ENCODE measurements at places on chromosomes 4 and X. TPM values are rescaled to one million over a fixed set of nuclear protein-coding genes. Genes with fewer than 3 reads are reported as not detected.
A peak's percentile ranks its signal among the peaks of the same experiment; 100 is the strongest.

DNA sequence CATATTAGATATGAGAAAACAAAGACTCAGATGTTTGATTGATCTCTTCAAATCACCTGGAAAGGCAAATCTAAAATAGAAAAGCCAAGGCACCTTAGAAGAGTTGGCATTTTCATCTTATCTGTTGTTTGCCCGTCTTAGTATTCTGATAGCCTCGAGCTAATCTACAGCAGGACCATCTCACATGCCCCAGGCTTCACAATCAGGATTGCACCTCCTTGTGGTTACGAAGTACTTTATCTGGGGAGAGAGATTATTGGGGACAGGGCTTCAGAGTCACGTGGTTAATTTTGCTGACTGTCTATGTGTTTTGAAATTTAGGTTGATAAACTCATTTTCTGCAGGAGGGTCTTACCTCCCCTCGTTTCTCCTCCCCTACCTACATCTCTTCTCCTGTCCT is 313.1 kb upstream of the ANXA10 start:
- H3K4me1 ChIP-seq = no peaks in the 10 kb centered on the region
- H3K36me3 ChIP-seq = no peaks in the 10 kb centered on the region
- no peak overlapping the region for H3K4me3 ChIP-seq
- no peak for DNase-seq
- no peaks in the 10 kb centered on the region for H3K27me3 ChIP-seq
- H3K27ac ChIP-seq = no peak overlapping the region

DNA sequence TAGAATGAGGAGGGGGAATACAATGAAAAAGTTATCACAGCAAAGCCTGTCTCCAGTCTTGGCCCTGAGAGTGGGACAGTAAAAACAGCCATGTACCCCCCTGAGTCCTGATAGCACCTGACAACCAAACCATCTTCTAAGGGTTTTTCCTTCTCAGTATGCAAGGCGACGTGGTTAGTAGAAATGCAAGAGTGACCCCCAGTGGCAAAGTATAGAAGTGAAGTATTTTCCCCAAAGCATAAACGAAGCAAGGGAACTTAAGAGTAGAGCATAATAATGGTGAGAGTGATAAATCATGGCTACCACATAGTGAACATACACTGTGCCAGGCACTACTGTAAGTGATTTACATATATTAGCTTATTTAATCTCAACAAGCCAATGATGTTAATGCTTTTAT is 52.8 kb downstream of the FAM47C start:
- no peak overlapping the region for H3K27ac ChIP-seq
- no peak for DNase-seq
- H3K4me1 ChIP-seq = no peaks in the 10 kb centered on the region
- no peak overlapping the region for H3K4me3 ChIP-seq
- H3K36me3 ChIP-seq = no peaks in the 10 kb centered on the region

- H3K36me3 ChIP-seq = no peaks in the 10 kb centered on the region
- H3K27me3 ChIP-seq = no peaks in the 10 kb centered on the region
- peak overlapping the region; percentile 49 for H3K4me3 ChIP-seq
- DNase-seq = no peak
- no peaks in the 10 kb centered on the region for H3K4me1 ChIP-seq
- H3K27ac ChIP-seq = peak overlapping the region; percentile 30
These were observed 12.3 kb downstream of the RPL9 start for GRCh38 chr4:39446483-39446841.

DNA sequence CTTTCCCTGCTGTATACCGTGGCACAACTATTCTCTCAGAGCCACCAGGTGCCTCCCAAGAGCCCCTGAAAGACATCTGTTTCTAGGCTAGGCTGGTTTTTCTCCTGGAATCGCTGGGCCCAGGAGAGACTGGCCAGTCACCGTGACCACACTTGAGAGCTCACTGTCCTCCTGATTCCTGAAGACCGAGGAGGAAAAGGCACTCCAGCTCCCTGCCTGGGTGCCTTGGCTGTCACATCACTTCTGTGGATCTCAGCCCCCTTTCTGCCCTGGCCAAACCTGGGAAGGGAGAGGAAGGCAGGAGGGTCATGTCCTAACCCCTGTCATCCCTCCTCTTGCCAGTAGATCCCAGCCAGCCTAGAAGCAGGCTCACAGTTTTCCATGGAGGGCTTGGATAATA is 54.7 kb upstream of the LAS1L start:
- peaks cover 47% of the 10 kb centered on the region for H3K27me3 ChIP-seq
- no peak for DNase-seq
- H3K4me1 ChIP-seq = no peaks in the 10 kb centered on the region
- no peaks in the 10 kb centered on the region for H3K36me3 ChIP-seq

- H3K27ac ChIP-seq = no peak overlapping the region
- H3K4me1 ChIP-seq = no peaks in the 10 kb centered on the region
- no peak overlapping the region for H3K4me3 ChIP-seq
- DNase-seq = no peak
- no peaks in the 10 kb centered on the region for H3K36me3 ChIP-seq
These were observed 157.6 kb downstream of the SH3KBP1 start for GRCh38 chrX:19729761-19730160.

DNA sequence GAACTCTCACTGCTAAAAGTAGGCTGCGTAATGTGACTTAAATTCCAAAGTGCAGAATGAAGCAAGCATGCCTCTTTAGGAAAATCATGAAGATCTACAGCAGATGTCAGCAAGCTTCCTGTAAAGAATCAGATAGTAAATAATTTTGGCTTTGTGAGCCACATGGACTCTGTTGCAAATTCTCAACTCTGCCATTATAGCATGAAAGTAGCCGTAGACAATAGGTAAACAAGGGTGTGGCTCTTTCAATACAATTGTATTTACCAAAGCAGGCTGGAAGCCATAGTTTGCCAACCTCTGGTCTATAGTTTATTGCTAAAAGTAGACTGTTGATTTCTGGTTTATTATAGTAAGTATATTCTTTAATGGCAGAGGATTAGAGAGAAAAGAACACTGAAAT is 80.3 kb upstream of the FAM9B start:
- H3K36me3 ChIP-seq = no peaks in the 10 kb centered on the region
- no peak overlapping the region for H3K27ac ChIP-seq
- no peak for DNase-seq
- H3K4me3 ChIP-seq = no peak overlapping the region
- no peaks in the 10 kb centered on the region for H3K27me3 ChIP-seq

GRCh38 chr4:37597034-37597433 is 89.1 kb downstream of the RELL1 start:
- H3K27ac ChIP-seq = no peak overlapping the region
- H3K27me3 ChIP-seq = no peaks in the 10 kb centered on the region
- no peak overlapping the region for H3K4me3 ChIP-seq

DNA sequence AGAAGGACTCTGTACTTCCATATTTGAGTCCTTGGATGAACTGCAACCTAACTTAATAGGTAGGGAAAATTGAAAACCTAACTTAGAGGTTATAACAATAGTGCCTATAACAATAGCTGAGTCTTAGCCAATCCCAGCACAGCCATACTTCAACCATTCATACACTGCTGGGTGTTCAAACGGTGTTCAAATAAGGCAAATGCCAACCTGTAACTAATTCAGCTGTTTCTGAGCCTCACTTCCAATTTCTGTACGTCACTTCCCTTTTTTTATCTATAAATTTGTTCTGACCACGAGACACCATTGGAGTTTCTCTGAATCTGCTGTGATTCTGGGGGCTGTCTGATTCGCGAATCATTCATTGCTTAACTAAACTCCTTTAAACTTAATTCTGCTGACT is 9.6 kb upstream of the GRSF1 start:
- no peak overlapping the region for H3K4me3 ChIP-seq
- no peaks in the 10 kb centered on the region for H3K27me3 ChIP-seq

GRCh38 chrX:97685753-97686152 is 802.0 kb downstream of the RPA4 start:
- H3K4me1 ChIP-seq = no peaks in the 10 kb centered on the region
- no peak overlapping the region for H3K4me3 ChIP-seq
- H3K27me3 ChIP-seq = peaks cover 36% of the 10 kb centered on the region
- no peaks in the 10 kb centered on the region for H3K36me3 ChIP-seq
- no peak for DNase-seq
- no peak overlapping the region for H3K27ac ChIP-seq

- H3K4me1 ChIP-seq = no peaks in the 10 kb centered on the region
- no peaks in the 10 kb centered on the region for H3K27me3 ChIP-seq
- H3K36me3 ChIP-seq = no peaks in the 10 kb centered on the region
- H3K27ac ChIP-seq = no peak overlapping the region
- no peak overlapping the region for H3K4me3 ChIP-seq
- DNase-seq = no peak
These were observed 219.8 kb downstream of the OR13H1 start for GRCh38 chrX:131763674-131764073.

DNA sequence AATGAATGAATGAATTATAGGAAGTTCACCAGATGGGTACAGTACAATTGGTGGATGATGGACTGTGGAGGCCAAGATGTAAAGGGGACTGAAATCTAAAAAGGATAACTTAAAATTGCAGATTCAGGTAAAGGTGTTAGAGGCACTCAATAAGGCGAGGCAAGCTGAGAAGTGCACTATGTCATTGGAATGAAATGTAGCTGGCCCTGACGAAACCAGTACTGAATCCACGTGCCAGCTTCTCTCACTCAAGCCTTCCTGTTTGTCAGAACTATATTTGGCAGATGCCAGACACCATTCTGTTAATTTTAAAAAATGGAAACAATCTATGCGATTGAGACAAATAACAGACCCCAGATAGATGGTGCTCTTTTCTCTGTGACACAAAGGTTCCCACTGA is 1039.1 kb upstream of the TENM3 start:
- no peak for DNase-seq
- no peaks in the 10 kb centered on the region for H3K36me3 ChIP-seq
- no peak overlapping the region for H3K27ac ChIP-seq
- H3K4me1 ChIP-seq = no peaks in the 10 kb centered on the region
- H3K27me3 ChIP-seq = no peaks in the 10 kb centered on the region

- peaks cover 6% of the 10 kb centered on the region for H3K36me3 ChIP-seq
- H3K27me3 ChIP-seq = no peaks in the 10 kb centered on the region
- no peak for DNase-seq
- no peak overlapping the region for H3K27ac ChIP-seq
- no peak overlapping the region for H3K4me3 ChIP-seq
These were observed 25.0 kb downstream of the RFC1 start for GRCh38 chr4:39341075-39341725.

DNA sequence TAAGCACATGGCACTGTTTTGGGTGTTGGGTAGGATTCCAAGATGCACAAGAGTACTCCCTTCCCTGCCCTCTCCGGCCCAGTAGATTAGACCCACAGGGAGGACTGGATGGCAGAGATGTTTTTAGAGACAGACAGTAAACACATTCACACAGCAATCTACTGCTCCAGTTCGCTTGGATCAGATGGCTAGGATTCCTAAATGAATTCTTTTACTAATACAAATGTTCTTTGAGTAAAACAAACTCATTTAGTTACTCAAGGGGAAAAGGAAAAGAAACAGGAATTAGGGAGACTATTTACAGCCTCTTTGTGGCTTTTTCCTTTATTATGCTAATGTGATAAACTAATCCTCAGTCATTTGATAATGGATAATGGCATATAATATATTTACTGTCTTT is 5.9 kb downstream of the SNX25 start:
- H3K4me1 ChIP-seq = no peaks in the 10 kb centered on the region
- no peak overlapping the region for H3K27ac ChIP-seq
- H3K27me3 ChIP-seq = no peaks in the 10 kb centered on the region
- H3K36me3 ChIP-seq = no peaks in the 10 kb centered on the region
- no peak overlapping the region for H3K4me3 ChIP-seq
- DNase-seq = no peak

GRCh38 chr4:37431417-37431743 is 186.8 kb downstream of the NWD2 start:
- no peak for DNase-seq
- H3K27ac ChIP-seq = no peak overlapping the region
- H3K4me3 ChIP-seq = no peak overlapping the region
- peaks cover 5% of the 10 kb centered on the region for H3K27me3 ChIP-seq
- H3K4me1 ChIP-seq = no peaks in the 10 kb centered on the region
- no peaks in the 10 kb centered on the region for H3K36me3 ChIP-seq

DNA sequence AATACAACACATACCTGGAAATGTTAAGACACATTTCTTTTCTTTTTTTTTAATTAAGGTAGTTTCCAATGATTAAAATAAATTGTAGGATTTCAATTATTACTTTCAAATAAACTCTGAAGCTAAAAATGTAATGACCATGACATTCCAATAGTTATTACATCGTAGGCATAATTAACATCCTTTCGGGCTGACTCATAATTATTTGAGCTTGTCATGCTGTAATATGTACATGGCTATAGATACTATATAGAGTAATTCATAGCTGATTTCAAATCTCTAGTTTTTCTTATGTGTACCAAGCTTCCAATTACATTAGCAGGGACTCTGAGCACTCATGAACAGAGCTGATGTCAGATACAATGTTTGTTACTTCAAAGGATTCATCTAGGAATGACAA is 125.7 kb upstream of the GABRG1 start:
- no peak overlapping the region for H3K27ac ChIP-seq
- no peak for DNase-seq

DNA sequence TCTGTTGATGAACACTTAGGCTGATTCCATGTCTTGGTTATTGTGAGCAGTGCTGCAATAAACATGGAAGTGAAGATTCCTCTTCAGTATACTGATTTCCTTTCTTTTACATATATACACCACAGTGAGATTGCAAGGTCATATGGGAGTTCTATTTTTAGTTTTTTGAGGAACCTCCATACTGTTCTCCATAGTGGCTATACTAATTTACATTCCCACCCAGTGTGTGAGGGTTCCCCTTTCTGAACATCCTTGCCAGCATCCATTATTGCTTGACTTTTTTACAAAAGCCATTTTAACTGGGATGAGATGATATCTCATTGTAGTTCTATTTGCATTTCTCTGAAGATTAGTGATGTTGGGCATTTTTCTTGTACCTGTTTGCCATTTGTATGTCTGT is 80.5 kb upstream of the GALNT7 start:
- no peak overlapping the region for H3K27ac ChIP-seq
- H3K4me1 ChIP-seq = no peaks in the 10 kb centered on the region
- no peak for DNase-seq
- H3K27me3 ChIP-seq = no peaks in the 10 kb centered on the region
- no peaks in the 10 kb centered on the region for H3K36me3 ChIP-seq

DNA sequence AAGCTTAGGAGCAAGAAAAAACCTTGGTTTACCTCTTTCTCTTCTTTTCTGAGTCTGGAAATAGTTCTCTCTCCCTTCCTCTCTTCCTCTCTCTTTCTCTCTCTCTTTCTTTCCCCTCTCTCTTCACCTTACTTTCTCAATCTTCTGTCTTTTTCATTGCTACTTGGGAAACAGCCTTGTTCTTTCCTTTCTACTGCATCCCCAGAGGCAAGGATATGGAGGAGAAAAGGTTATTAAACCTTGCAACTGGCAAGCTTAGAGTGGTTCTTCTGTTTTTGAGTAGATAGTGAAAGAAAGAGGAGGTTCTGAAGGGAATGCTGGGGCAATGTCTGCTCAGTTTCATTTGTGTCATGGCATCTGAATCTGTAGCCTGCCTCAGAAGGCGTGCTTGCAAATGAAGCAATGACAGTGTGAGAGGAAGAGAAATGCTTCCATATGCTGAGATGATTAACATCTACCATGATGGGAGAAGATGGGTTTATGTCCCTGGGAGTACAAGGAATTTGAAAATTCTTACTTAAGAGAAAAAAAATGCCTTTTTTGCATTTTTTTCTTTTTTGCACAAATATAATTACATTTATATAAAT is 190.6 kb downstream of the CEP135 start:
- H3K36me3 ChIP-seq = no peaks in the 10 kb centered on the region
- H3K4me3 ChIP-seq = no peak overlapping the region
- H3K4me1 ChIP-seq = no peaks in the 10 kb centered on the region
- no peak overlapping the region for H3K27ac ChIP-seq
- no peaks in the 10 kb centered on the region for H3K27me3 ChIP-seq

- H3K27ac ChIP-seq = no peak overlapping the region
- H3K4me1 ChIP-seq = no peaks in the 10 kb centered on the region
- DNase-seq = no peak
These were observed 1382.7 kb downstream of the PCDH7 start for GRCh38 chr4:32102896-32103295.

The CT45A1 gene
- total RNA-seq = not detected

The DMRTC1B gene
- total RNA-seq = not detected

The FAM9B gene
- not detected for total RNA-seq

The ZNF518B gene
- 24.7 TPM for total RNA-seq

The ZNF630 gene
- total RNA-seq = 6.6 TPM

The CSN2 gene
- not detected for total RNA-seq

Measured in breast epithelium (tissue), 4 donors.